ENCODE measurements at places on chromosomes 13 and 19.
A peak's percentile ranks its signal among the peaks of the same experiment; 100 is the strongest.

DNA sequence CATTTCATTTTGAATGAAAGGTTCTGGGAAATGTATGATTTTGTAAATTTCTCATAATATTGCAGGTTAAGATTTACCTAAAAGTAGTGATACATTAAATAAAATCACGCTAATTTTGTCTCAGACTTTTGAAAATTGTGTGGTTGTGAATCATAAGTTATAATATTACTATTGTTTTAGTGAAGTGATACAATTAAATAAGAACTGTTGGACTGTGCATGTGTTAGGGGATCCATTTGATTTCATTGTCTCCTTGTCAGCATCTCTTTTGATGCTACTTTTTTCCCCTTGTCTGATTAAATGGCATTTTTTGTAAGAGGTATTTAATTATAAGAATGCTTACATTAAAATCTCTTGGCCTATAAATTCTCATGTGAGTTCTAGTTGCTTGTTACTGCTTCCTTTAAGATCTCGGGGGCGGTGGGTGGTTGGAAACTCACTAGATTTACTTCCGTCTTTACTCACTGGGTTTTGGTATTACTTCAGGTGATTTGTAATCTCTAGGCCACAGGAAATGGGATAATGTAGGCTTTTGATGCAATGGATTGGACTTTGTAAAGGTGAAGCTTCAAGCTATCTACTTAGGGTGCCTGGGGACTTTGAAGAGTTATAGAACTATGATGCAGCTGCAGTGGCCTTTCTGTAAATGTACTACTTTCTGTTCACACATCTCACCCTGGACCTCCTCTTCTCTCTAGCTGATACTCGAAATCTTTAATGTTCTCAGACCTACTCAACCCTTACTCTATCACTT lies 66.5 kb downstream of the PAN3 start:
- no peak for DNase-seq

- DNase-seq, result no peak
Measured at GRCh38 chr13:51425410-51426042, 27.3 kb downstream of the INTS6 start.

- DNase-seq, result no peak
Measured at GRCh38 chr19:35925501-35925900, 10.7 kb upstream of the LRFN3 start.

GRCh38 chr19:51365211-51365964 lies 800 bp downstream of the ETFB start:
- DNase-seq, result no peak

GRCh38 chr19:5903056-5903623 lies 450 bp downstream of the NDUFA11 start:
- no peak for DNase-seq

GRCh38 chr13:111371720-111372119 lies 51.3 kb downstream of the TEX29 start:
- no peak for DNase-seq

DNA sequence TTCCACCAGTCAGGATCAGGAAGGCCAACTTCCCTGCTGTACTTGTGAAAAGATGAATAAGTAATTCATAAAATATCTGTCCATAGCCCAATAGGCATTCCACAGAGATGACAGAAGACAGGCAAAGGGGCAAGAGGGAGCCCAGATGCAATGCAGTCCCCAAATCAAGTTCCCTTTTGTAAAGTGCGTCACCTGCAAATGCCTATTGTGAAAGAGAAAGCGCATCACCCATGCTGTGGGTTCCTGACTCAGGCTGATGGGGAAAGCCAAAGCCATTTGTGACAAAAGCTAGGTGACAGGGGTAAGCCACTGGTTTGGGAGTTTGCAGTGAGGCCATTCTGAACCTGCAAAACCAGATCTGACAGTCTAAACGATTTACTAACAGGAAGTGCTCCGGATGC lies 157.5 kb upstream of the ZNF536 start:
- no peak for DNase-seq

- DNase-seq, result no peak
Measured at GRCh38 chr13:48773531-48774275, 120.0 kb downstream of the CYSLTR2 start.

- peak; percentile 55 for DNase-seq
Measured at GRCh38 chr19:18274781-18275356, 617 bp upstream of the IQCN start.

DNA sequence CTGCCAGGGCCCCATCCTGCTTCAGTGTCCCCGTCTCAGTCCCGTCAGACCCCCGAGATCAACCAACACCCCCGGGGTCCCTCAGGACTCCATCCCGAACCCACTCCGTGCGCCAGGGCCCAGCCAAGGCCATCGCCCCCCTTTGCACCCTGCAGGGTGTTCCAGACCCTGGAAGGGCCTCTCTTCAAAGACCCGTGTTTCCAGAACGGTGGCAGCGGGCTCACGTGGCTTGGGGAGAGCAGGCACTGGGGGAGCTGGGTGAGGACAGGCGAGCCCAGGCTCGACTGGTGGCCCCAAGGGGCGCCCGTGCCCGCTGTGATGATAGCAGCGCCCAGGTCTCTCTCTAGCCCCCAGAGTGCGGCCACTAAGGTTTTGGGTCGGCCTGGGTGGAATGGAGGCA lies 1.4 kb downstream of the KASH5 start:
- DNase-seq, result no peak

DNA sequence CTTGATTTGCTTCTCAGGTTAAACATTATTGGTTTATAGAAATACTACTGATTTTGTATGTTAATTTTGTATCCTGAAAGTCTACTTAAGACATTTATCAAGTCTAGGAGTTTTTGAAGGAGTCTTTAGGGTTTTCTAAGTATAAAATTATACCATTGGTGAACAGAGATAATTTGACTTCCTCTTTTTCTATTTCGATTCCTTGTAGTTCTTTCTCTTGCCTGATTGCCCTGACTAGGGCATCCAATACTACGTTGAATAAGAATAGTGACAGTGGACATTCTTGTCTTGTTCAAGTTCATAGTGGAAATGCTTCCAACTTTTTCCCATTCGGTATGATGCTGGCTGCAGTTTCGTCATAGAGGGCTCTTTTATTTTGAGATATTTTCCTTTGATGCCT lies 807.5 kb upstream of the SLC10A2 start:
- no peak for DNase-seq

DNA sequence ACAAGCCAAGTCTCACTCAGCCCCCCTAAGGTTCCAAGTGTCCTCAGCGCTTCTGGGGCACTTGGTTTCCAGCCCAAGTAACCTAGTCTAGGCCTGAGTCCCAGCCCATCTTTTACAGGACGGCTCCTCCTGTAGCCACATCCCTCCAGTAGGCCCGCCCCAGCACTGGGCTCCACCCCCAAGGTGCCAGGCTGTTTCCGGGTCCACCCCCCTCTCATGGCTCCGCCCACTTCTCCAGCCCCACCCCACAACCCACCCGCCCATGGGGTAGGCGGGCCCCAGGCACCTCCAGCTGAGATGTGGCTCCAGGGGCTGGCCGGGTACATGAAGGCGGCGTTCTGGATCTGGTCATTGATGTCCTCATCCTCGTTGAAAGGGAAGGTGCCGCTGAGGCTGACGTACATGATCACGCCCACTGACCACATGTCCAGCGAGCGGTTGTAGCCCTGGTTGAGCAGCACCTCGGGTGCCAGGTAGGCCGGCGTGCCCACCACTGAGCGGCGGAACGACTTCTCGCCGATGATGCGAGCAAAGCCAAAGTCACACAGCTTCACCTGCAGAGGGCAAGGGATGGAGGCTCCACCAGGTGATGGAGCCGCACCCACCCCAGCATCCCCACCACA lies 17.2 kb upstream of the DACT3 start:
- no peak for DNase-seq

DNA sequence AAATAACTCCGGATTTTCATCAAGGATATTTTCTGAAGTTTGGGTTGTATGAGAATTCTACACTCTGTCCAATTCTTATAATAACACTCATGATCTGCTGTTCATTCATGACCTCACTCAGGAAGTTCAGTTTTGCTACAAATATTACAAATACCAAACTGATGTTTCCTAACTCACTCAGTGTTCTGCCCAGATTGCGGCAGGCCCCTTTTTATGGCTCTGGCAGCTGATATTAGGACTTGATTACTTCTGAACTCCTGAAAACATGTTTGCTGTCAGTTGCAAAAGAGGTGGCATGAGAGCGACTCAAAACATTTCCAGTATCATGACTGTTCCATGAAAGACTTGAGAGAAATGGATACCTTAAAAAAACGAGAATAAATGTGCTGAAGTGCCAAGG lies 188.0 kb downstream of the RGCC start:
- DNase-seq, result no peak

- peak; percentile 11 for DNase-seq
Measured at GRCh38 chr19:38713227-38713649, 31.0 kb downstream of the CAPN12 start.

DNA sequence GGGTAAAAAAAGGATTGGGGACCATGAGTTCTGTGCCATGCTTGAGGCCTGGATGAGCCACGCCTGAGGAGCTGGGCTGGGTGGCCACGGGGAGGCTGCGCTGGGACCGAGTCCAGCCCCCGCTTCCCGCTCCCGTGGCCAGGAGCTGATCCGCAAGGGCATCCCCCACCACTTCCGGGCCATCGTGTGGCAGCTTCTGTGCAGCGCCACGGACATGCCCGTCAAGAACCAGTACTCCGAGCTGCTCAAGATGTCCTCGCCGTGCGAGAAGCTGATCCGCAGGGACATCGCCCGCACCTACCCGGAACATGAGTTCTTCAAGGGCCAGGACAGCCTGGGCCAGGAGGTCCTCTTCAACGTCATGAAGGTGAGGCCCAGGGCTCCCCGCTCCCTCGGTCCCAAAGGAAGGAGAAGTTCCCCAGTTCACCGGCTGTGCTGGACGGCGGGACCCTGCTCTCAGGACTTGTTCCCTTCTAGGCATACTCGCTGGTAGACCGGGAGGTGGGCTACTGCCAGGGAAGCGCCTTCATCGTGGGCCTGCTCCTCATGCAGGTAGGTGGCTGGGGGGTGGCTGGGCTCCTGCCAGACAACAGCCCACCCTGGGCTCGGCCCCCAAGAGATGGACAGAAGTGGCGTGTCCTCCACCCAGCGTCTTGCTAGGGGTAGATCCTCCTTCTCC lies 18.9 kb downstream of the EVI5L start:
- DNase-seq, result peak; percentile 27

DNA sequence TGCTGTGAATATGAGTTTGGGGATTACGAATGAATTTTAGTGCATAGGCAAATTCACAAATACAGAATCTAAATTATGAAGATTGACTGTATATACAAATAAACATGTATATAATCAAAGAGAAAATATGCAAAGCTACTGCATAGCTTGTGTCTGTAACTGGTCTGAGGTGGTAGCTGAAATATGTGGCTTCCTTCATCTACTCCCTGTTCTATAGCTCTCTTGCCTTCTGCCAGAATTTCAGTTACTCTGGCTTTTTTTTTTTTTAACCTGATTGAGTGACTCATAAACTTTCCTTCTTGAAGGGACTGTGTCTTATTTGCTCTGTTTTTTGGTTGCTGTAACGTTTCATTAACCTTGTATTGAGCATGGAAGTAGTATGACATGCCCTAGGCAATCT lies 26.6 kb downstream of the DNAJC3 start:
- no peak for DNase-seq

- DNase-seq, result no peak
Measured at GRCh38 chr13:57353831-57354230, 186.8 kb downstream of the PRR20E start.

DNA sequence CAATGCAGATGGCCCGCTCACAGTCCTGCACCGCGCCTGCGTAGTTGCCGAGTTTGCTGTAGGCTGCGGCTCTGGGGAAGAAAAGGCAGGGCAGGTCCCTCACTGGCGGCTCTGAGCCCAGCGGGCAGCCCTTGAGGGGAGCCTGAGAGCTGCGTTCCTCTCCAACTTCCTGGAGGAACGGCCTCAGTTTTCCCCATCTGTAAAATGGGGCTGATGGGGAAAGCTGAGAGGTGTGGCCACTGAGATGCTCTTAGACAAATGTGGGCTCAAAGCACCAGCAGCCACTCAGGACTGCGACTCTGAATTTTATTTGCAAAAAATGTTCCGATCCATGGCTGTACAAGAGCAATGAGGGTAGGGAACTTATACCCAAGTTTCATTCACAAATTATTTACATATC lies 19.4 kb downstream of the SGTA start:
- DNase-seq, result no peak
